Daoy (cell line): ENCODE measurements at places on chromosomes 11 and 22. TPM values are rescaled to one million over a fixed set of nuclear protein-coding genes. Genes with fewer than 3 reads are reported as not detected.

TMPRSS4 gene
- total RNA-seq: not detected in 2 replicates

C22orf23 gene
- total RNA-seq: 3.4 TPM in 1 of 2 replicates, not detected in the other

TRMT2A gene
- total RNA-seq: 36.6 and 41.3 TPM in 2 replicates

LDHAL6A gene
- 0.11 TPM in 1 of 2 replicates, not detected in the other for total RNA-seq

- DNase-seq: no peak
Measured at GRCh38 chr11:123431619-123432018, 1.6 kb downstream of the GRAMD1B start.

GRCh38 chr11:117809236-117810055 is 12.4 kb upstream of the DSCAML1 start:
- DNase-seq: peak; percentile 82

- DNase-seq: no peak
Measured at GRCh38 chr11:69473276-69473845, 8.1 kb upstream of the LINC01488 start.

- DNase-seq: peak; percentile 32
Measured at GRCh38 chr11:326842-327580, 6.4 kb upstream of the IFITM3 start.

GRCh38 chr11:92779746-92780145 is 189.7 kb upstream of the MTNR1B start:
- no peak for DNase-seq

GRCh38 chr11:123103326-123103980 is 41.5 kb upstream of the HSPA8 start:
- DNase-seq: peak; percentile 36

DNA sequence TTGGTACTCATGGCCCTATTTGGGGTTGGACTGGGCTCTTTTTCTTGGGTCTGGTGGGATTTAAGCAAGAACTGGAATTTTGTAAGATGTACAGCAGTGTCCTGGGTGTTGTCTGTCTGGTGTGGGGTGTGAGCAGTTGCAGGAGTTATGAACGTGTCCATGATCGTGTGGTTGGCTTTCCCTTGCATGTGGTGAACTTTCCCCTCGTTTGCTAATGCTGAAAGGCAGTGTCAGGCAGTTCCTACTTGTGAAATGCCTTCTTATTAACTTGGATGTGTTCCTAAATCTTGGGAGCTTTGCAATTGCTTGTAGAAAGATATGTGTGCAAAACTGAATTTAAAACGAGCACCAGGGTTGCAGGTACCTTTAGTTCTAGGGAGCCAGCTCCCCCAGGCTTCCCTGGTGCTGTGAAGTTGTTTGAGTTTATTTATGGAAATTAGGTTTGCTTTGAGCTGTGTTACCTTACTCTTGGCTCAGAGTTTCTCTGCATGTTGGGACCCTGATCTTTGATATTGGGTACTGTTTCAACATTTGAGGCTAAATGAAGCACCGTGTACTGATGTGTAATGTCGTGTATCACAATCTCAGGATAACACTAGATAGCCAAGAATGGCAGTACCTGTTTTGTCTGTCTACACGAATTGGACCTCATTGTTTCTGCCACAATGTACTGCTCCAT is 35.8 kb upstream of the HSD17B12 start:
- DNase-seq: peak; percentile 19

DNA sequence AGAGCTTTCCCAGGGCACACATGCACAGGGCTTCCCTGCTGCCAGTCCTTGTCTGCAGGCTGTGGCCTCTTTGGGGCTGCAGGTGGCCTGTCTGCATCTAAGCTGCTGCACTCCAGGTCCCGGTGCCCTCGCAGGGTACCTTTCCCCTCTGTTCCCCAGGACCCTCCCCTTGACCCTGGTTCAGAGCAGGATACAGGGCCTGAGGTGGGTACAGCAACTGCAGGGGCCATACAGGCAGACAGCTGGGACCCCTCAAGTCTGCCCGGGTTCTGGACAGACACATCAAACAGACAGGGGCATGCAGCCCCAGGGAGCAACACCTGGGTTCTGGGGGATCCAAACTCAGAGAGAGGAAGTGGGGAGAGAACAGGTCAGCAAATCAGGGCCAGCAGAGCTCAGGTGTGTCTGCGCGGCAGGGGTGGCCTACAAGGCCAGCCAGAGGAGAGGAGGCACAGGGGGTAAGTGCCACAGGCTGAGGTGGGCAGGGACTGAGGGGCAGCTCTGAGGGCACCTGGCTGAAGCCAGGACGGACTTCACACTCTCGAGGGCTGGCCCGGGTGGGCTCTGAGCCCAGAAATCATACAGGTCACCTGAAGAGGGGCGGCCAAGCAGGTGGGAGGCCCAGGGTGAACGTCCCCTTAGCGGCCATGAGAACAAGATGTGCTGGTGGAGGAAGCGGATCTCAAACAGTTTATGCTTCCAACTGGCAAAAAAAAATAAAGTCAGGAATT is 29.9 kb upstream of the COMT start:
- DNase-seq: no peak

- DNase-seq: no peak
Measured at GRCh38 chr11:84247926-84248325, 961.8 kb upstream of the CCDC90B start.

DNA sequence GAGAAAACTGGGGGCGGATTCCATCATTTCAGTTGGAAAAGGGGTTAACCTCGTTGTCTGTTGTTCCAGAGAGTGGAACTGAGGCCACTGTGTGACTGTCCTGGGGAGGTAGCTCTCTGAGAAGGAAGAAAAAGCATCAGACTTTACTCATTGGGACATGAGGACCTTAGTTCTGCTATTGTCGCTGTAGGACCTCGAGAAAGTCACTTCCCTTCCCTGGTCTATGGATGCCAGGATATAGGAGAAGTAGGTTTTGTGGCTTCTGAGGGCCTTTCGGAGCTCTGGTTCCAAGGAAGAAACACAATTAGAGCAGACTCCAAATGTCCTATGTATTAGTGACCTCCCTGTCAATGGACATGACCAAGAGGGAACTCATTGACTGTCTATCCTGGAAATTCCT is 6.2 kb downstream of the MYO18B start:
- DNase-seq: no peak

- DNase-seq: no peak
Measured at GRCh38 chr11:116515664-116516184, 257.1 kb downstream of the BUD13 start.
